ENCODE measurements at places on chromosomes 7 and 10. TPM values are rescaled to one million over a fixed set of nuclear protein-coding genes. Genes with fewer than 3 reads are reported as not detected.

DNA sequence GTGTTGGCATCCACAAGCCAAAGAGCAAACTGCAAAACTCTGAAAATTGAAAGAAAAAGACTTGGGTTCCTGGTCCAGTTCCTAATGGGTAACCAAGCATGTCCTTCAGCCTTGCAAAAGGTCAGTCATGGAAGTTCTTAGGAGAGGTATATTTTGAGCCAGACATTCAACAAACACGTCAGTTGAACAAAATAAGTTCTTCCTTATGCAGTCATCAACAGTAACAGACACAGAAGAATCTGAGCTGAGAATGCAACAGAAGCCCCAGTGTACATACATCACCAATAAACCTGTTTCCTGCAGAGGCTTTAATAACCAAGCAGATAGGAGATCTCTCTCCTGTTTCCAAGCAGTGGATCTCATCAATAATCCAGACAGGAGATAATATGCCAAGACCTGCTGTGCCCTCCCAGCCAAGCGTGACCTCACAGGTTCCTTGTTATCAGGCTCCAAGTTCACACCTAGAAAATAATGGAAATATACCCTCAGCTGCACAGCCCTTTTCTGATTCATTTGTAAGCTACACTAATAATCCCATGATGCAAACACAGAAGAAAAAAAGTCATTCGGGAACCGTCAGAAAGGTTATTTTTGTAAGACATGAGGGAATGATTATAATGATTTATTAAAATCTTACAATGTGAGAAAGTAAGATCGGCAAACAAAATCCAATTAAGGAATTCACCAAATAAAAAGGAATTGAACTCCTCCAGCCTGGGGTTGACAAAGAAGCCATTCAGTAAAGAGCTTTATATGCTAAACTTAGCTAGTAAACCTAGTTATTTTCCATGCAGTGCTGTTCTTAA is 90.7 kb downstream of the DGKI start:
- no peaks in the 10 kb centered on the region for H3K27me3 ChIP-seq
- H3K27ac ChIP-seq = no peak overlapping the region
- peak; percentile 22 for DNase-seq

GRCh38 chr7:90596671-90597562 is 796 bp downstream of the CDK14 start:
- peak overlapping the region; percentile 64 for H3K27ac ChIP-seq
- peaks cover 2% of the 10 kb centered on the region for H3K4me1 ChIP-seq
- no peaks in the 10 kb centered on the region for H3K36me3 ChIP-seq
- H3K27me3 ChIP-seq = no peaks in the 10 kb centered on the region

DNA sequence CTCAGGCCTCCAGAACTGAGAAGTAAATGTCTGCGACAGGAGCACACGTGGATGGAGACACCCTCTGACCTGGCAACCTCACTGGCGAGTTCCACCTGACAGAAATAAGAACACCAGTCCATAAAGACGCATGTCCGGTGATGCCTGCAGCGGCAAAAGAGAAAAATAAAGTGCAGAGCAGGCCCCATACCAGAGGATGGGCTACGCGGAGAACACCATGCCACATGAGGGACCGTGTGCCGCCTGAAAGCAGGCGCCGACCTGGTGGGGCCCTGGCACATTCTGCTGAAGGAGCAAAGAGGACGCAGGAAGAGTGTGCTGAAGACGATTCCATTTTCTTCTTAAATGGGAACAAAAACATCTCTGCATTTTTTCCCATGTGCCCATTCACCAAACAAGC is 105.0 kb downstream of the VIPR2 start:
- H3K36me3 ChIP-seq = no peaks in the 10 kb centered on the region
- no peak overlapping the region for H3K4me3 ChIP-seq

DNA sequence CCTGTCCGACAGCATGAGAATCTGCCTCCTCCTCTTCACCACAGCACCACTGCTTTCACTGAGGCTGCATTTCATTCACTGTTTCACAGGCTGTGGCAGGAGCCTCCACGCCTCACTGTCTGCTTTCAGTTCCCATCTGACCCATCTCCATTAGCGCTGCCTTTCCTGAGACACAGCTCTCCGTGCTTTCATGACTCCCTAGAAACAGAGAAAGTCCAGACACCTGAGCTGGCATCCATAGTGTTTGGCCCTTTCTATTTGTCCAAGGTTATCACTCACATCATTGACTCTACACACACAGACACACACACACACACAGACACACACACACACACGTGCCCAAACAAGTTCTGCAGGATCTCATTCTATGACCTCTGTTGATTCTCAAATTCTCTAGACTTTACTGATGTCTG is 5.2 kb downstream of the LGI1 start:
- no peaks in the 10 kb centered on the region for H3K27me3 ChIP-seq
- H3K4me1 ChIP-seq = no peaks in the 10 kb centered on the region
- H3K36me3 ChIP-seq = no peaks in the 10 kb centered on the region
- DNase-seq = no peak
- H3K27ac ChIP-seq = no peak overlapping the region

- peak overlapping the region; percentile 57 for H3K27ac ChIP-seq
- DNase-seq = no peak
- no peaks in the 10 kb centered on the region for H3K4me1 ChIP-seq
- H3K27me3 ChIP-seq = no peaks in the 10 kb centered on the region
- H3K4me3 ChIP-seq = no peak overlapping the region
- no peaks in the 10 kb centered on the region for H3K36me3 ChIP-seq
Measured at GRCh38 chr10:77505431-77506334, 131.9 kb downstream of the KCNMA1 start.

DNA sequence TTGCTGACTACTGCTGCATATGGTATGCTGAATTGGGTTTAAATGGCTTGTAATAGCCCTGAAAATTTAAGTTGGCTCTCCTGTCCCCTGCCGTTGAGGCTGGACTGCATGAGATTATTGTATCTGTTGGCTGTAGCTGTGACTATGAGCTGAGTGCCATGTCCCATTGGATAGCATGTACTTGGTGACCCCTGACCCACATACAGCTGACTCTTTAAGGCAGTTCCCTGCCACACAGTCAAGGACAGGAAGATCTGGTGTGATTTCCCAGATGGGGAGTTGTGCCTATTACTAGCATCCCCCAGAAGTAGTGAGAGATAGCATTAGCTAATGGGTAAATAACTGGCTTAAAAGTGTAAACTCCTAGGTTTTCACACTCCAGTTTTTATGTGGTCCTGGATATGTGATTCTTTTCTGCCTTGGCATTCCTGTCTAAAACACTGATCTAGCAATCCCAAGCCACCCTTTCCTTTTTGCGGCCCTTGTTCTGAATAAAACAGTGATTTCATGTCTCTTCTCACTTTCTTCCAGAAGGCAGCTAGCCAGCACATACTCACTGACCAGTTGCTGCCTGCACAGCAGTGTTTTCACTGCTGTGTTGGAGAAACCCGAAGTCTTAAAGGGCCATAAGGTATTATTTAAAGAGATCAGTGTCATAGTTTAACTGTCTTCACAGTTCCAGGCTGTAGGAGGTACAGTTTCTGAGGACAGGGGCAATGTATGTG is 35.9 kb downstream of the LRRC4 start:
- no peaks in the 10 kb centered on the region for H3K36me3 ChIP-seq
- DNase-seq = peak; percentile 53
- no peak overlapping the region for H3K4me3 ChIP-seq
- no peaks in the 10 kb centered on the region for H3K4me1 ChIP-seq
- no peaks in the 10 kb centered on the region for H3K27me3 ChIP-seq

UCN3 gene
- not detected for total RNA-seq

DNA sequence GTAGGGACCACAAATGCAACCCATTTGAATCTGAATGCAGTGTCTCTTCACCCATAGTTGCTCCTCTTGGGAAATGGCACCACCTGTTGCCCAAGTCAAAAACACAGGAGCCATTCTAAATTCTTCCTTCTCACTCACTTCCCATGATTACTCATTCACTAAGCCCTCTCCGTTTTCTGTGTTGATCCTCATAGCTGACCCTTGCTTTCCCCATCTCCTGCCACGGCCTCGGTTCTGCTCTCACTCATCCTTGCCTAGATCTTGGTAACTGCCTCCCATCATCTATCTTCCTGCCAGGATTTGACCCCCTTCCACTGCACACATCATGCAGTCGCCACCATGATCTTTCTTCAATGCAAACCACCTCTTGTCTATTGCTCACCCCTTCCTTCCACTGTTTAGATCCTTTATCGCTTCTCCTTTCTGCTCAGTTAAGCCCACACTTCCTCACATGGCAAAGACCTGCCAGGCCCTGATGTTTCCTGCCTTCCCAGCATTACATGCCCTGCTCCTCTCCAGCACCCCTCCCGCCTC is 19.0 kb upstream of the CPN1 start:
- no peaks in the 10 kb centered on the region for H3K27me3 ChIP-seq
- H3K4me1 ChIP-seq = no peaks in the 10 kb centered on the region
- H3K4me3 ChIP-seq = no peak overlapping the region
- no peaks in the 10 kb centered on the region for H3K36me3 ChIP-seq

HMX2 gene
- 0.25 TPM for total RNA-seq

DNA sequence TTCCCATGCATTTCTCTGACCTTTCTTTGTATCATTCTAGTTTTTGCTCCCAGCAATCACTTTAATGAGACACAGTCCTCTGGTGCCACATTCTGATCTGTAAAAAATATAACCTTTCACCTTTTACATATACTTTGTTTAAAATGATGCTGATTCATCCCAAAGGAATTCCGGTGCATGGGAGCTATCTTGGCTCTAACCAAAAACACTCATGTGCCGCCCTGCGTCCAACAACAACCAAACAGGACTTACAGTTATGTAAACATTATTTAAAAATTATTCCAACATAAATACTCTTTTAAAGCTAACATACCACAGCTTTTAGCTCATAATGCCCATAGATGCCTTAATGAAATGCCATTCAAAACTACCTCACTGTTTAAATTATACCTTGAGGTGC is 7.7 kb upstream of the OPALIN start:
- H3K27me3 ChIP-seq = no peaks in the 10 kb centered on the region
- H3K36me3 ChIP-seq = no peaks in the 10 kb centered on the region
- no peaks in the 10 kb centered on the region for H3K4me1 ChIP-seq
- no peak overlapping the region for H3K4me3 ChIP-seq

ITGA8 gene
- 22.1 TPM for total RNA-seq

USP6NL gene
- 17.7 TPM for total RNA-seq

GRCh38 chr7:157312941-157313340 is 23.9 kb upstream of the DNAJB6 start:
- no peak overlapping the region for H3K27ac ChIP-seq
- DNase-seq = no peak
- no peaks in the 10 kb centered on the region for H3K4me1 ChIP-seq

MUC3A gene
- 39.1 TPM for total RNA-seq
